ENCODE measurements at places on chromosomes 2 and 18.

- no peak for DNase-seq
Observed at GRCh38 chr2:157787364-157787938, 88.7 kb downstream of the ACVR1 start.

DNA sequence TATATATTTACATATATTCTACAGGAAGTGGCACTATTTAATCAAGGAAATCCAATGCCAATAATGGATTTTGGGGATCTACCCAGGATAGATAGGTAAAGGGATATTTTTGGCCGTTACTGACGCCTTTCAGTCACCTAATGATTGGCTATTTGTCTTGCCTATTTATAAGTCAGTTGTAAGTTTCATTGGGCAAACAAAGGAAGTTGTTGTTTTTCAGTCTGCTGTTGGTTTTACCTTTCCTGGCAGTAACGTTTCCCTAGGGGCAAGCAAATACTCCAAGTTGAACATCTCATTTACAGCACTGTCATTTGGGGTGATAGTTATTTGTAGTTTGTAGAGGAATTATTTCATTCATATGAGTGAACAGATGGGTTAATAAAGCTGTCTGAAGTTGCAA is 17.0 kb upstream of the LANCL1 start:
- no peak for DNase-seq

DNA sequence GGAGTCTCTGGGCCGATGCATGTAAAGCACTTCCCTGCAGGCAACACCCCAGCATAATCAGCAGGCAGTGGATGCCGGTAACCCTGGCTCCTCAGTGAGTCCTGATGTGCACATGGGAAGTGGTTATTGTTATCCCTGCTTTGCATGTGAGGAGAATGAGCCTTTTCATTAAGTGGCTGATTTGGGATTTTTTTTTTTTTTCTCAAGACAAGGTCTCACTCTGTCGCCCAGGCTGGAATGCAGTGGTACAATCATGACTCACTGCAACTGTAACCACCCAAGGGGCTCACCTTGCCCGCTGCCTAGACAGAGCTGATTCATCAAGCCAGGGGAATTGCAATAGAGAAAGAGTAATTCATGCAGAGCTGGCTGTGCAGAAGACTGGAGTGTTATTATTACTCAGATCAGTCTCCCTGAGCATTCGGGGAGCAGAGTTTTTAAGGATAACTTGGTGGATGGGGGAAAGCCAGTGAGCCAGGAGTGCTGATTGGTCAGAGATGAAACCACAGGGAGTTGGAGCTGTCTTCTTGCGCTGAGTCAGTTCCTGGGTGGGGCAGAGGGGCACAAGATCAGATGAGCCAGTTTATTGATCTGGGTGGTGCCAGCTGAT is 95.4 kb downstream of the SOCS6 start:
- DNase-seq, result no peak

GRCh38 chr2:136019306-136019705 is 33.9 kb upstream of the DARS1 start:
- DNase-seq, result no peak

GRCh38 chr2:138615257-138615656 is 113.7 kb downstream of the SPOPL start:
- no peak for DNase-seq

DNA sequence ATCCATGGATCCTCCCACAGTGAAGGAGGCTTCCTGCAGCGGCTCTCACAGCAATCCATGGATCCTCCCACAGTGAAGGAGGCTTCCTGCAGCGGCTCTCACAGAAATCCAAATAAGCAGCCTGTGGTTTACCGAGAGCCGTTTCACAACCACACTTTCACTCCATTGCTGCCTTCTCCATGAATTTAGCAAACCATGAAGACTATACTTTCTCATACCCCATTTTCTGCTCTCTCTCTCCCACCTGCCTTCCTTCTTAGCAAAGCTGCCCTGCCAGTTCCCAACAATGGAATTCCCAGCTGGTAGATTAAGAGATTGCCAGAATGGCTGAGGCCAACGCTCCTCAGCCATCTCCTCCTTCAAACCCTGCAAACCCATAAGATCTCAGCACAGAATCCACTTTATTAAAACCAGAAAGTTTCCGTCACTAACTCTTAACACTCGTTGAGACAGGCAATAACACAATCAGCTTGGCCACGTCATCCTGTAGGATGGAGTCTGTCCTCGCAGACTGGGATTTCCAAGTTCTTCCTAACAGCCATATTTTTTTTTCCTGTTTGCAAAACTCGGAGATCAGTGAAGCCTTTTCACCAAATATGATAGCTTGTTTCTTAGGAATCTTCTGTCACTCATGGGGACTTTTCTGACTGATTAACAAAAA is 162.2 kb downstream of the PXDN start:
- DNase-seq, result no peak

GRCh38 chr2:224166654-224167053 is 127.6 kb upstream of the SERPINE2 start:
- no peak for DNase-seq

GRCh38 chr18:22704586-22704918 is 228.6 kb upstream of the RBBP8 start:
- no peak for DNase-seq

- DNase-seq, result peak; percentile 46
Observed at GRCh38 chr2:212538305-212539071, at the start of gene ERBB4. Gene ERBB4 (minus strand): TSS chr2:212538802. CDS start chr2:212538530, 272 bp downstream.

DNA sequence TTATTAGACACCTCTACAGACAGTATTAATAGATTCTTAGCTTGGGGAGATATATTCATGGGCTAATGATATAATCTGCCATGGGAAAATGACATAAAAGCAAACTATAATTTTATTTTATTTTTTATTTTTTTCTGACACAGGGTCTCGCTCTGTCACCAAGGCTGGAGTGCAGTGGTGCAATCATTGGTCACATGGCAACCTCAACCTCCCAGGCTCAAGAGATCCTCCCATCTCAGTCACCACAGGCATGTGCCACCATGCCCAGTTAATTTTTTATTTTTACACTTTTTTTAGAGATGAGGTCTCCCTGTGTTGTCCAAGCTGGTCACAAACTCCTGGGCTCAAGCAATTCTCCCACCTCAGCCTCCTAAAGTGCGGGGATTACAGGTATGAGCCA is 39.3 kb downstream of the RTN4 start:
- DNase-seq, result no peak

DNA sequence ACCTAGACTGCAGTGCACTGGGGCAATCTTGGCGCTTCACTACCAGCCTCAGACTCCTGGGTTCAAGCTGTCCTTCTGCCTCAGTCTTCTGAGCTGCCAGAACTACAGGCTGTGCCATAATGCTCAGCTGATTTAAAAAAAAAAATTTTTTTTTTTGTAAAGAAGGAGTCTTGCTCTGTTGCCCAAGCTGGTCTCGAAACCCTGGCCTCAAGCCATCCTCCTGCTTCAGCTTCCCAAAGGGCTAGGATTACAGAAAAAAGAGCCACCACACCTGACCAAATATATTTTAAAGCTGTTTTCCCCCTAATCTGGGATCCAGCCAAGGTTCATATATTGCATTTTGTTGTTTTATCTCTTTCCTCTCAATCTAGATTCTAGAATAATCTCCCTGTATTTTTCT is 82.2 kb downstream of the RAB31 start:
- DNase-seq, result no peak

GRCh38 chr2:133633881-133634409 is 65.7 kb upstream of the NCKAP5 start:
- no peak for DNase-seq

All from midbrain (tissue), 1 donor.